ENCODE measurements at places on chromosomes 5 and 9.

GRCh38 chr5:109654455-109654854 is 35.3 kb upstream of the MAN2A1 start:
- DNase-seq, result no peak

GRCh38 chr5:95664204-95664786 is 17.7 kb downstream of the RFESD start:
- no peak for DNase-seq

- no peak for DNase-seq
Measured at GRCh38 chr9:113620377-113621161, 157.0 kb downstream of the RGS3 start.

DNA sequence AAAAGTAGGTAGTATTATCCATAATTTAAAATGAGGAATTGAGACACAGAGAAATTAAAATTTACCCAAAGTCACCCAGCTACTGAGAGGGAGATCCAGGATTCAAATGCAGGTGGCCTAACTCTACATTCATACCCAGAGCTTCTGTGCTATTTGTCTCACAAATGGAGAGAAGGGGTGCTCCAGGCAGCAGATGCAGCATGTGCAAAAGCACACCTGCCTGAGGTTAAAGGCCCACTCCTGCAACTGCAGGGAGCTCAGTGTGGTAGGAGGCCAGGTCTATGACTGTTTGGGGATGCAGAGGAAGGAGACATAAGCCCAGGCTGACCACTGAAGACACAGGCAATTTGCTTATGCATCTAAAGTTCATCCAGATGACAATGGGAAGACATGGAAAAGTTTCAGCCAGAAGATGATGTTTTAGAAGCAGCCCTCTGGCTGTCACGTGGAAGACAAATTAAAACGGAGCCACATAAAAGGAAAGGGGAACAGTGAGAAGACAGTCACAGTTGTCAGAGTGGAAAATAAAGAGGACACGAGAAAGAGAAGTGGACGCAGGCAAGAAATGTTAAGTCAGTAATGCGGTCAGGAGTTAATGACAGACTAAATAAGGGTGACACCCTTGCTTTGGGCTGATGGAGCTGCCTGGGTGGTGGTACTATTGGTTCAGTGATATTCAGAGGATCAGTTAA is 214.7 kb downstream of the EBF1 start:
- no peak for DNase-seq

- no peak for DNase-seq
Measured at GRCh38 chr9:76677481-76678055, 86.7 kb upstream of the PCA3 start.

GRCh38 chr9:124478354-124478753 is 28.1 kb downstream of the ADGRD2 start:
- DNase-seq, result no peak
